AG10803 (cell line): ENCODE measurements at places on chromosomes 2 and 18.
A peak's percentile ranks its signal among the peaks of the same experiment; 100 is the strongest.

DNA sequence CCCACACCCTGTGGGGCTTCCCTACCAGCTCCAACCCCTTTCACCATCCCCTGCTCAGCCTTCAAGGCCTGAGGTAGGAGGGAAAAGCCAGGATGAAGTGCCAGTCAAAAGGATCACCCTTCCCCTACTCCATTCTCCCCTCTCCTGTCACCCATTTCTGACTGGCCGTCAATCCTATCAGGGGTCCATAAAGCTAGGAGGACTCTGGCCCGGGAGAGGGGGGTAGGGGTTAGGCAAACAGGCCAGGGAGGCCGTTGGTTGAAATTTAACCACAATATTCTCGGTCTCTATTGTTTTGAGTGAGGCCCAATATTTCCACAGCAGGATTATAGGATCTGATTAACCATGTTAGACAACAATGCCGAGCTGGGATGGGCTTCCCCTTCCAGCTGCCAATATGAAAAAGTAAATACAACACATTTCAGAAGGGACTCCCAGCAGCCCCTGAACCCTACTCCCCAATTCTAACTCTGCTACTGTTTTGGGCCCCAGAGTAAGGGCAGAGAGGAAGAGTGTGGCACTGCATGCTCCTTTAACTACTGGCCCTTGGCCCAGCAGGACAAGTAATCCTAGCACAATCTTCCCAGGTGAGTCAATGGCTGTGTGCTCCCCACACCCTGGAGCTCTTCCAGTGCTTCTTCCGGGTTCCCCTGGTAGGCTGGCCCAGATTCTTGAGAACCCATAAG is 10.6 kb upstream of the IHH start:
- peak; percentile 33 for DNase-seq

DNA sequence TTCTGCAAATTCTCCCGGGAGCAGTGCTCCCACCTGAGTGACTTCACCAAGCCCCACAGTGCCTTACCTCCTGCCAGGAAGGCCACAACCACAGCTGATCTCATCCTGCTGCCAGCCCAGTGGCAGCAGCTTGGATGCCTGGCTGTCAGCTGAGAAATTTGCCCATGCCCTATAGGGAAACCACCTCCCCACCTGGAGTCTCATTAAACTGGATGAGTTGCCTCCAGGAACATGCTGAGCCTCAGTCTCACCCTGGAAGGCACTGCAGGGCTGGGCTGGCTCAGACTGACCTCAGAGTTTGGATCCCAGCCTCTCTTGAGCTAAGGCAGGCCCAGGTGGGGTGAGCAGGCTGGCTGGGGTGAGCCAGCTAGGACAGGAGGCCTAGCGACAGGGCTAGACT is 23.3 kb downstream of the REEP1 start:
- DNase-seq: no peak

GRCh38 chr2:86685351-86685750 is 34.7 kb upstream of the RMND5A start:
- DNase-seq: no peak

DNA sequence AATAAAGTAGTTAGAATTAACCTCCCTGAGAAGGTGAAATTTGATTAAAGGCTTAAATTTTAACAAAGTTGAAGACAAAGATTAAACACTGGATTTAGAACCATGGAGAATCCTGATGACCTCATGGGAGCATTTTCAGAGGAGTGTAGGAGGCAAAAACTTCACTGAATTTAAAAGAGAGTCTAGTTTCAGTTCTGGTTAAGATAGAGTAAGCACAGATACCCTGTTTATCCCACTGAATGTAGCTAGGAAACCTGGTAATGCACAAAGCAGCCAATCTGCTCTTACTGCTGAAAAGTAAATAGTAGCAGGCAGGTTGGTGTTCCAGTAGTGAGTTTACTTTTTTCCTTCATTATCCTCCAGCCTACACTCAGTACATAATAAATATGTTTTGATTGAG is 654.9 kb upstream of the SYT4 start:
- no peak for DNase-seq

DNA sequence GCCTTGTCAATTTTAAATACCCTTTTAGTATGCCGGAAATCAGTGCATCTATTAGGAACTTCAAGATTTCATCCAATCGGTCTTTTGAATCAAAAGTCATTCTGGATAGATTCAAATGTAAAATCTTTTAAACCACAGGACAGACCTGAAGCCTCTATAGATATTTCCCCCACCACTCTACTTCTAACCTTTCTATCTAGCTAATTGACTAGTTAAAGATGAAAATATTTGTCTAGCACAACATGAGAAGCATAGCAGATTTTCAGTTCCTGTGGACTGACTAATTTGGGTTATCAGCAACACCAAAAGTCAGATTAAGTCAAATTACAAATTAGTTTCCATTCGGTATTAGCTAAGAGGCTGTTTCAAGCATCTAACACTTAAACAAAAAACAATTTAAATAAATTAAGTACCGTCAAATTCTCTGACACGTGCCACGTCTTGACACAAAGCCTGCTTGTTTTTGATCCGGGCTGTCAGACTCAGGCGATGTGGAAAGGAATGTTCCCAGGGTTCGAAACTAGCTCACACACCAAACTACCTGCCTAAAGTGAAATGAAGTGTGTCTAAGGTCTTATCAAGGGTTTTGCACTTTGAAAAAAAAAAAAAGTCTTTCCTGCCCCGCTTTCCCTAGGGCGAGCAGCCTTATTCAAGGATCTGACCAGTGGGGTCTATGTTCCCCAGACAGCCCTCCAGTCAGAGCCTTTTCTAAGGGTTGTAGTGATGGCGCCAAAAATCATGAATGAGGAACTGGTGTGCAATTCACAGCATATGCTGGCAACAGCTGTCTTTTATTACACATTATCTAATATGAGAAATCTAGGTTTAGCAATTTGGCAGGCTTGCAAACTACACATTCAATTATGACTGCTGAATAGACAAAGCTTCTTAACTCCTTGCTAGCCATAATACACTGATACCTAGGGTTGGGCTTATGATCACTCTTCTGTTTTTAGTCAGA is 4.7 kb downstream of the CYTIP start:
- DNase-seq: peak; percentile 44

DNA sequence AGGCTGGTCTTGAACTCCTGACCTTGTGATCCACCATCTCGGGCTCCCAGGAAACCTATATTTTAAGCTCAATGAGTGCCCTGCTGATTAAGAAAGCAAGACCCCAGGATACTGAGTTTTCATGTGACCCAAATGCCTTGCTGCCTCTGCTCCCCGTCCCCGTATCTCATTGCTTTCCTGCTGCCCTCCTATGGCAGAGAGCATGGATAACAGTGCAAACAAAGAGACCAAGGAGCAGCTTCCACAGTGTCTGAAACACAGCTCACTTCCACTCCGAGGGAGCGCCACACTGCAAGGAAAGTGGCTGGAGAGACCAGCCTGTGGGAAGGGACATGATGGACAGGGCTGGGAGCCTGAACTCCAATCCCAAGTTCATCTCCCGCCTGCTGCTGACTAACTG is 246.8 kb downstream of the TMEM182 start:
- no peak for DNase-seq

DNA sequence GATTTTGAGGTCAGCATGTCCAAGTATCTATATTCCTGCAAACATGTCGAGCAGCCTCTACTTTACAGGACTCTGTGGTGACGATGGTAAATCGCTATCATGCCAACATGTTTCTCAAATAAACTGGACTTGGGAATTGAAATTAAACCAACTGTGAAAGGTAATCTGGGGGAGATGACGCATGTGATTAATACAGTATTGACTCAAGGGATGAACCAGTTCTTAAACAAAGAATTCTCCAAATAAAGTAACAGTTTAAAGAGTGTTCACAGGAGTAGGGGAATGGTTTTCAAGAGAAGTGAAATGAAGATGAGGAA is 54.3 kb downstream of the THUMPD2 start:
- no peak for DNase-seq

GRCh38 chr2:224412141-224413015 is 10.5 kb upstream of the FAM124B start:
- DNase-seq: peak; percentile 84

DNA sequence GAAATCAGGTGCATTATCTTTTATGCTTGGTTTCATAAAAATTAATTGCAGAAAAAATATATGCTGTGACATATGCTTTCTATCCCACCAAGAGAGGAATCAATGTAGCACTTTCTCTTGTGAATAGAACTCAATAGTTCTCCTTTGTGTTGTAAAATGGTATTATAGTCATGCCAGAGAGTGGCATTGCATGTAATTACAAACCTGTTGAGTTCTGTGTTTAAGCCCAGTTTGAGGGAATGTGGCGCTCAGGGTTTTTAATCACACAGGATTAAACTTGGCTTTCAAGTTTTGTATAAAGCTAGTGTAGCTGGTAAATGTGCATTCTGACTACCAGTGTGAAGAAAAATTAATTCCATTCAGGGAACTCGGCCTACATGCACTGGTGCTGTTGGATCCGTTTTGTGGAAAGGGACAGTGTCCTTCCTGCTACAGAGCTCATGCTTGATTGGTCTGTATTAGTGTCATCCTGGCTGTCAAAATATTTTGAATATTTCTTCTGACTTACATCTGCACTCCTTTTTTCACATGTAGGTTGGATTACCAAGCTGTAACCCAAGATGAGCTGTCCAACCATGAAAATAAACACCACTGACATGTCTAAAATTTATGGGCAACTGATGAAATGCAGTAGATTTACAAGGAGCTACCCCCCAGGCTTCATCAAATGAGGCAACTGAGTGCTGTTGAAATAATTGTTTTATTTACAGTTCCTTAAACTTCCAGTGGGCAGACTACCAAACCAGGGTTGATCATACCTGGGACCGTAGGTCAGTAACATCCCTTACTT is 80.3 kb downstream of the SLC4A3 start:
- DNase-seq: no peak

GRCh38 chr2:160931531-160931930 is 228.7 kb upstream of the TANK start:
- no peak for DNase-seq

DNA sequence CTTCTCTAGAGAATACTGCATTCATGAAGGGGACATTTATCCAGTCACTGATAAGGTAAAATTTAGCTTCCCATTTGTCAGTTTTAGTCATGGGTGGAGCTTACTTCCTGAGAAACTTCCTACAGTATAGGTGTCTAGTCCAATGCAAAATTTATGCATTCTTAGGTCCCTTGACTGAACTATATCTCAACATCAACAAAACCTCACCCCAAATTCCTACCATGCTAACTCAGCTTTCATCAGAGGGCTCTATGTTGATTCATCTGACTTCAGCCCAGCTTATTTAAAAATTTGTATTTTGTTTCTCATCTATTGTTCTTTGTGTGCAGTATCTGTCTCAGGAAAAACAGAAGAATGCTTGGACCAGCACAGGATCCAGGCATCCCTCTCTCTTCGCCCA is 296.4 kb upstream of the ACVR2A start:
- peak; percentile 42 for DNase-seq

DNA sequence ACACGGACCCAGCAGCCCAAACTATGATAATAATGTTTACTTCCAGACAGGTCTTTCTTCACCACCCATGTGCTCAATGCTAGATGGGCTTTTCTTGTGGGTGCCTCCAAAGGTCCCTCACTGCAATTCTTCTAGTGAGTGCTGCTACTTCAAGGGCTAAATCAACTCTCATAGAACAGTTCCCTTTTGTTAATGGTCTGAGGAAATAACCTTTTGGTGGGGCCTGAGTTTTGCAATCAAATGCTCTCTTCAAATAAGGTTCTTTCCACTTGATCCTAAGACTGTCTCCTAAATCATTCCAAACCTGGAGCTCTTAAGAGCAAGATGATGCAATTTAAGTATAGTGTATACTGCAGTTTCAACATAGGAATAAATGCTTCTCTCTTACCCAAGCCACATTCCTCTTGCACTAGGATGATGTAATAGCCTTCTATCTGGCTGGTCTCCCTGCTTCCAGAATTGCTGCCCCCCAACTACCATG is 6.0 kb downstream of the NEMP2 start:
- peak; percentile 79 for DNase-seq

GRCh38 chr2:237627441-237628246 is at the start of gene LRRFIP1:
TSS of gene LRRFIP1 (plus strand) at chr2:237627587. CDS start at chr2:237627645, 58 bp downstream.
- no peak for DNase-seq

- DNase-seq: no peak
Measured at GRCh38 chr2:174965551-174965950, 39.6 kb downstream of the CHN1 start.

- DNase-seq: no peak
Measured at GRCh38 chr2:44148999-44149398, 19.7 kb upstream of the PPM1B start.

GRCh38 chr2:67329513-67329912 is 67.6 kb upstream of the ETAA1 start:
- no peak for DNase-seq

DNA sequence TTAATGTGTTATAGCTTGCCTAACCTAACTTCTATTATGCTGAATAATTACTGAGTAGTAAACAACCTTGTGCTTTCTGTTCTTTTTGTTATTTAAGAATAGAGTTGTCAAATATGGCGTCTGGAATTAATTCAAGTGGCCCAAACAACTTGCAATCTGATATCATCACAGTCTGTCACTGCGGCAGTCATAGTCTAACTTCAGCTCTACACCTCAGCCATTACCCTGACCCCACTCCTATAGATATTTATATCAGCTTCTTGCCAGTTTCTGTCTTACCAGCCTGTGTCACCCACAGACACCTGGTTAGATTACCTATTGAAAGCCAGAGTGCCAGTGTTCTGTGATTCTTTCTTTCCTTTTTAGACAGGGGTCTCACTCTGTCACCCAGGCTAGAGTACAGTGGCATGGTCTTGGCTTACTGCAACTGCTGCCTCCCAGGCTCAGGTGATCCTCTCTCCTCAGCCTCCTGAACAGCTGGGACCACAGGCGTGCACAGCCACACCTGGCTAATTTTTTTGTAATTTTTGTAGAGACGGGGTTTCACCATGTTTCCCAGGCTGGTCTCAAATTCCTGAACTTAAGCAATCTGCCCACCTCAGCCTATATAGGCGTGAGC is 14.1 kb upstream of the KLHL41 start:
- DNase-seq: no peak

- no peak for DNase-seq
Measured at GRCh38 chr2:209426432-209426831, 2.6 kb downstream of the MAP2 start.

GRCh38 chr2:119282146-119282995 is 58.7 kb downstream of the STEAP3 start:
- no peak for DNase-seq

DNA sequence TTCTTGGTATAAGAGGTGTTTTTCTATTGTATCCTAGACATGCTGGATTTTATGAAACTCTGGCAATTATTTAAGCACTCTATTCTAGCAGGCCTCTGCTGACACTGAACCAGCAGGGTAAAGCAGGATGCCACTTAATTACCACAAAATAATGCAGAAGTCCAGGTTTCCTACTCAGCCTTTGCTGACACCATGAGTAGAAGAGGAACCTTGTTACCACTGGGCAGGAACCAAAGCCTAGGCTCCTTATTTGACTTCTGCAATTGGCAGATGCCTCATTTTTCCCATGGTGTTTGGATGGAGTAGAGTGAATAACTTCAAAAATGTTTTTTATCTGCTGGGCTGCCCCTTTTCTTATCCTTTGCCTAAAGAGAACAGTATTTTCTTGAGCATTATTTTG is 60.8 kb downstream of the THNSL2 start:
- no peak for DNase-seq

- DNase-seq: peak; percentile 77
Measured at GRCh38 chr18:59921384-59921891, 21.6 kb downstream of the PMAIP1 start.

- DNase-seq: peak; percentile 13
Measured at GRCh38 chr2:239811111-239811781, 213.9 kb downstream of the NDUFA10 start.
